ENCODE measurements at places on chromosomes 3 and 15.

DNA sequence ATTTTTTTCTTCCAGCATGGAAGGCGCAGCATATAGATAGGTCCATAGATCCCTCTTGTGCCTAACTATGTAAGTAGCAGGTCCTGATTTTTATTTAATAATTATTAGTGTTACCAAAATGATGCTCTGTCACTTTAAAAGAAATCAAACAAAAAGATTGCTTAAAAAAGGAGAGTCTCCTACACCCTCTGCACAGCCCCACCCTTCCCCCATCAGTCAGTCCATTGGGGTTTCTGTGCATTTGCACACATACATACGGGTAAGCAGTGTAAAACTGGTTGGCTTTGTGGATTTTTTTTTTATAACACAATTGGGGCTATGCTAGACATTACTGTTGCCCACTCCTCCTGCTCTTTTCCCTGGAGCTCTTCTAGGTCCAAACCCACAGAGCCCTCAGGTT, 7.0 kb upstream of the RPP14 start:
- no peak for DNase-seq

GRCh38 chr3:132726341-132726823, 4.2 kb upstream of the NPHP3 start:
- peak; percentile 69 for DNase-seq

GRCh38 chr3:154864947-154865346, 215.2 kb upstream of the MME start:
- DNase-seq: no peak

- DNase-seq: no peak
Observed at GRCh38 chr15:64566629-64567427, 106.5 kb downstream of the ZNF609 start.

GRCh38 chr3:5198986-5199731, 11.7 kb downstream of the EDEM1 start:
- DNase-seq: no peak

DNA sequence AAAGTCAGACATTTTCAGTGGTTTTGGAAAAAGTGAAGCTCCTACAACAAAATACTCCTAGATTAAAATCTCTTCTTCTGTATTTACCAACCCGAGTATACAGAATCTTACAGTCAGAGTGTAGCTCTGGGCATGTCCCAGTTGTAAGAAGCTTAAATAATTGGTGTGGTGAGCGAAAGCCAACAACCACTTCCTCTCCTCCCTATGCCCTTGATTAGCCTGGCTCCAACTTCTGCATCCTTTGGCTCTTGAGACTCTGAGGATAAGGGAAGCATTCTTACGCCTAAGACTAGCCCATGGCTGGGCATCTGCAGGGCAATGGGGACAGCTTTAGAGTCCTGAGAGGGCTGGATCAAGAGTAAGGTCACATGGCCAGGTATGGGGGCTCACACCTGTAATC, 25.5 kb downstream of the RFT1 start:
- DNase-seq: no peak

DNA sequence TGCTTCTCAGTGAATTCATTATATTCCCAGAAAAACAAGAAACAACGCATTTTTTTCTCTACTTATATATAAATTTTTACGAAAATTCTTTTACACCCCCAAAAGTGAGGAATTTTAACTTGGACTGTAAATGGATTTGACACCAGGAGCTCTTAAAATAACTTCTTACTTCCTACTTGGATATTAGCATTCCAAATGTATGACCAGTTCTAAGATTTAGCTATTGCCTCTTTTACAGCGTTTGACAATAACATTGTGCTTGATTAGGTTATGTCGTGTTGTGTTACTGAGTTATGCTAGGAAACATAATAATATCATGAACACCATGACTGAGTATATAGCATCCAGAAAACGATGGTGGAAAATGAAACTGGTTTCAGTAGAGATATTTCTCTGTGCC, 177.0 kb downstream of the CNTN6 start:
- DNase-seq: no peak

DNA sequence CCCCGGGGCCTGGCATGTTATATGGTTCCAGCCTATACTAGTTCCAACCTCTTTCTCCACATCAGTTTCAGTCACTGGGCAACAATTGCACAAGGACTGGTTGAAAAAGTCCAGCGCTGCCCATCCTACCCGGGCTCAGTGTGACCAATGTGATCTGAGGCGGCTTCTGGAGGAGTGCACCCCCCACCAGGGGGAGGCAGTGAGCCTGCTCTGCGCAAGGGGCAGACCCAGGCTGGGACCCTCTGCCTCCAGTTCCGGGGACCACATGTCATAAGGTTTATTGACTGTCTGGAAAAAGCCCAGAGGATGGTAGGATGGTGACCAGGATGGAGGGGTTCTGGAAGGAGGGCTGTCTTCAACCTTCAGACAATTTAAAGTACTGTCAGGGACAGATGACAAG, 25.6 kb upstream of the NR2E3 start:
- DNase-seq: no peak

GRCh38 chr15:68585574-68586273, 6.9 kb downstream of the CORO2B start:
- DNase-seq: peak; percentile 59

GRCh38 chr15:59917504-59918157, 86.5 kb upstream of the FOXB1 start:
- DNase-seq: no peak

- DNase-seq: no peak
Observed at GRCh38 chr15:87634361-87634760, 622.2 kb downstream of the NTRK3 start.

GRCh38 chr3:11514191-11514821, 129.4 kb downstream of the VGLL4 start:
- no peak for DNase-seq

- DNase-seq: peak; percentile 31
Observed at GRCh38 chr3:119098619-119099222, 47.2 kb upstream of the TEX55 start.

DNA sequence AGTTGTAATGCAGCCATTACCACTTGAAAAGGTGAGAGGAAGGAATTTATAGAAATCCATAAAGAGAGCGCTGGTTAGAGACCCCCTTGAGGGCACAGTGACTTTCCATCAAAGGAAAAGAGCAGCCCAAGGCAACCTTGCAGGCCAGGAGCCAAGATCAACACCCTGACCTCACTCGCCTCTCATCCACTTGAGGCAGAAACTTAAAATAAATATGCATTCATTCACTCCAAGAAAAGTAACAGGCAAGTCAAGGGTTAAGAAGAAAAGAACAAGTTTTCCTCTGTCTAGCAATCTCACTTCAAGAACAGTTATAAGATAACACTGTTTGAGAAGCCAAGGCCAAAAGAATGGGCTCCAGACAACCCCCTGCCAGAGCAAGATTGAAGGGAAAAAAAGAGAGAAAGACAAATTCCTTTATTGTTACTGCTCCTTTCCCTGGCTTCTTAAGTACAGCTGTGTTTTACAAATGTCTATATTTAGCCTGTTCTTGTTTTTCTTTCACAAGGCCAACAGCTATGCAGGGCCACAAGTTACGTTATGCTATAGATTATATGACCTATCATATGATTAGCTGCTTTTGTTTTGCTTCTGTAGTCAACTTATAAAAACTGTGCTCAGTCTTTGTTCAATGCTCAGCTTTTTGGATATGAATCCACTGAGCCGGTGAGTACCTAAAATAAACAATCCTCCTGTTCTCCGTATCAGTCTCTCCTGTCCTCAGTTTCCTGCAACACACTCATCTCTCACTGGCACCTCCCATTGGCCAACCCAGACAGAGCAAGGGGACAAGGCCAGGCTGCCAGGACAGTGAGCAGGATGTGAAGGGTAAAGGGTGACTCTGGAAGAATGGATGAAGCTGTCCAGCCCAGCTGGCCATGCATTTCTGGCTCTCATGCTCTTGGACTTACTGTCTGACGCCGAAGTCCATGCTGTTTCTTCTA, 15.8 kb upstream of the SSUH2 start:
- DNase-seq: no peak

DNA sequence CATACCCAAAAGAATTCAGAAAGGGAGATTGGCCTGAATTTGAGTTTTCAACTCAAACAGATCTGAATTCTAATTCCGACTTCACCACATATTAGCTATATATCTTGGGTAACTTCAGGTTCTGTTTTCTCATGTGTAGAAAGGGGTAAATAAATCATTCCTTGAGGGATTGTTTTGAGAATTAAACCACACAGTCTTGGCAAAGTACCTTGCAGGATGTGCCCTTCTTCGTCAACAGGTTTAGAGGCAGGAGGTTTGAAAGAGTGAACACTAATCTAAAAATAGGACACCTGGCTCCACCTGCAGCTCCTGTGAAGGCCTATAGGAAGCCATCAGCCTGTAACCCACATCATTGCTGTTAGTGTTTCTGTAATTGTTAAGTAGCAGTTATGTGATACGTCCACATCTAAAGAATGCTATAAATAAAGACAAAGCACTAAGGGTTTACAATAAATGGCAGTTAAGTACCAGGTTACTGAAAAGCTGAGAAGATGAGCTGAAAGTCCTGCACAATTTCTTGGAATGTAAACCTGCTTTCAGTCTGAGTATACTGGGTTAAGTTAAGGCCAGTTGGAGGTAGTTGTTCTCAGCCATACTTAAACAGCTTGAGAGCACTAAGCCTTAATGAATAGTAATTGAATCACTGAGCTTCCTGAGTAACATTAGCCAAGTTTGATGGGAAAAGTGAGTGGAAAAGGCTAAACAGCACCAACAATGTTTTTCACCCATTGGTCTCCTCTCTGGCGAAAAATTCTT, 6.0 kb downstream of the CCDC80 start:
- DNase-seq: no peak

GRCh38 chr3:15795651-15796308, 2.0 kb downstream of the ANKRD28 start:
- no peak for DNase-seq

DNA sequence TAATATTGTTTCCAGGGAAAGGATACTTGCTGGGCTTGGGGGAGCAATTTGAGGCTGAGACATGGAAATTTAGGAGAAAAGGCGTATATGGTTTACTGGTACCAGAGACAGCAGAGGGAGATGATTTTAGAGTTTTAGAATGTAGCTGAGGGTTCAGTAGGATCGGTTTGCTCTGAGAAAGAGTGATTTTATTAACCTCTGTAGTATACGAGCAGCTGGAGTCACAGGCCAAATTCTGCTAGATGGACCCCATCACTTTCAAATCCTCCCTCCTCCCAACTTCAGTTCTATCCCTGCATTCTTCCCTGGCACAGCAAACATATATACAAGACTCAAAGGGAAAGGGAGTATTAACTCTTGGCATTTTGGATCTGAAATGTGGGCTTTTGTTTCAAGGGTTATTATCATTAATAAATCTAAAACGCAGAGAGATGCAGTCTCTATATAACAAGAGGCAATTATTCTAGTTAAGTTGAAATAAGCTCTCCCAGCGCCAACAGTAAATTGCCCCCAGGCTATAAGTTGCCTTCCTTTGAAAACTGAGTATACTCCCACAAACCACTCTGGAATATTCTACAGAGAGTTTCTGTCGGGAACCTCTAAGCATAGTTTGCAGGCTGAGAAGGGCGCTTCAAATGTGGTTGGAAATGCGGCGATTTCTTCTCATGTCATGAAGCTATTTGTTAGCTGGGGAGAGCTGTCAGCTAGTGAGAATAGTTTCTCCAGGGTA, 5.4 kb downstream of the CRABP1 start:
- DNase-seq: no peak

DNA sequence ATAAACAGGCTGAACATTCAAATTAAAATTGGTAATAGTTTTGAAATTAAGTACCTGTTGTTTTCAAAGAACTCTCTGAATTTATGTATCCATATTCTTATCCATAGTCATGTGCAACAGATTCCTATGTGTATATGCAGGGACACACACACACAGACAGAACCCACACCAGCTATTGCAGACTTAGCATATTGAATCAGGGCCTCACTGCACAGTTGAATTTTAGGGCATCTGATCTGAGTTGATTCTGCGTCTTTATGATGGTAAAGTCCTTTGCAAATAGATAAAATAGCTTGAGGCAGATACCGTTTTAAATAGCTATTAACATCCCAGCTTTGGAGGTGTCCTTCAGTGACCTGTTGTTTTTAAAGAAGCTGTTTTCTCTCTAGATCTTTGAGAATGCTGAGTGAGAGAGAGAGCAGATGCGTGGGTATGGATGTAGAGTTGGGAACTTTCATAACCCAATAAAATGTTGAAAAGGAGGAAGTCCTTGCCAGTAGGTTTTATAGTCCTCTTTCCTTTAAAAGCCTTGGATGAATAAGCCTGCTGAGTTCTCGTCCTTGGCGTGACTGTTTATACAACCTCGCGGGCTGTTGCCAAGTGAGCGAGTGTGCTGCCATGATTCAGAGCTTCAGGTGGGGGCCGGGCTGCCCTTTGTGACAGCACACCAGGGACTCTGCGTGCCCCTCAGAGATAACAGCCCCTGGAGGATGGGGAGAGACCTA, 18.3 kb downstream of the MYZAP start:
- no peak for DNase-seq

- no peak for DNase-seq
Observed at GRCh38 chr3:75781079-75781745, 4.1 kb downstream of the ZNF717 start.

DNA sequence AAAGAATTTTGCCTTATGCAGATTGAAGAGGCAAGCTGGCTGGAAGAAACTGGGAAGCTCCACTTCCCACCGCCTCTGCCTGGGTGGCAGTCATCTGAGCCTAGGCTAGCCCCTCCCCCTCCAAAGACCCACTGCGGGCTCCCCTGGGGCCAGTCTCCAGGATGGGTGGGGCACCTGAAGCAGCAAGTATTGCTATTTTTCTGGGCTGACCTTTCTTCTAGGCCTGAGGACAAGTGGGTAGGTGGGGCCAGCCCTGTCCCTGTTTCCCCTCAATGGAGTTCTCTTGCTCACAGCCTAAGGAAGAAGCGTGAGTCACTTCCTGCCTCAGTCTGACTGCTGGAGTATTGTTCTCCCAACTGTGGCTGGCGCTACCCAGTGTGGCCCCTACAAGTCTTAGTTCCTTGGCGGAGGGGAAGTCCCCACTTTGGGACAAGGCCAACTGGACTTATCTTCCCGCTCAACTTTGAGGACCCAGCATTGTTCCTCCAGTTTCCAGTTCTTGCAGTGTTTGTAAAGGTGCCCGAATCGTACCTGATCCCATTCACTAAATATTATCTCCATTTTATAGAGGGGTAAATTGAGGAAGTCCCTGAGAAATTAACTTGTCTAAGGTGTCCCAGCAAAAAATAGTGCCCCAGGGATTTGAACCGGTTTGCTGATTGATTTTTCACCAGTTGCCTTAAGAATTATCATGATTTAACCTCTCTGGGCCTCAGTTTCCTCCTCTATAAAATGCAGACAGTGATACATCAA, 1.4 kb downstream of the FURIN start:
- no peak for DNase-seq

- DNase-seq: no peak
Observed at GRCh38 chr15:67101911-67102598, 36.7 kb downstream of the SMAD3 start.

- no peak for DNase-seq
Observed at GRCh38 chr15:97522347-97522746, 438.2 kb upstream of the ARRDC4 start.

GRCh38 chr3:177777699-177778098, 580.4 kb upstream of the TBL1XR1 start:
- DNase-seq: peak; percentile 29

Measured in hippocampal formation (tissue), 2 donors.